Activated CD4-positive, alpha-beta T cell treated with anti-CD3 and anti-CD28 coated beads, Interleukin-2, amount 50 U/mL, for 48 hours (primary cell): ENCODE measurements at places on chromosomes 7 and 10.
A peak's percentile ranks its signal among the peaks of the same experiment; 100 is the strongest.

- no peak for DNase-seq
Observed at GRCh38 chr10:34237898-34238455, 577.1 kb downstream of the PARD3 start.

DNA sequence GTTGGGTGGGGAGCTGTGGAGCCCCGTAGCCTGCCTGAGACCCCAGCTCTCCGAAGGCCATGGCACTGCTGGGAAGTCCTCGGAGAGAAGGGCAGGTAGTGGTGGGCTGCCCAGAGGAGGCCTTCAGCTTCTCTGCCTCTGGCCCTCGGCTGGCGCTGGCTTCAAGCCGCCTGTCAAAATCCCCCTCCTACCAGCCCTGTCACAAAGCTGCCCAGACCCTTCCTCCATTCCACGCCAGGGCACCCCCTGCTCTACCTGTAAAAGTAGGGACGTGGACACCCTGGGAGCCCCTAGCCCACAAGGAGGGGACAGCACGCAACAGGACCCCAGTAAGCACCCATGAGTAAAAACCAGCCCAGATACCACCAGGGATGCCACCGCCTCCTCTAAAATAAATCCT, 31.6 kb downstream of the MAD1L1 start:
- no peak for DNase-seq

- no peak for DNase-seq
Observed at GRCh38 chr10:132135053-132135872, 51.5 kb upstream of the DPYSL4 start.

DNA sequence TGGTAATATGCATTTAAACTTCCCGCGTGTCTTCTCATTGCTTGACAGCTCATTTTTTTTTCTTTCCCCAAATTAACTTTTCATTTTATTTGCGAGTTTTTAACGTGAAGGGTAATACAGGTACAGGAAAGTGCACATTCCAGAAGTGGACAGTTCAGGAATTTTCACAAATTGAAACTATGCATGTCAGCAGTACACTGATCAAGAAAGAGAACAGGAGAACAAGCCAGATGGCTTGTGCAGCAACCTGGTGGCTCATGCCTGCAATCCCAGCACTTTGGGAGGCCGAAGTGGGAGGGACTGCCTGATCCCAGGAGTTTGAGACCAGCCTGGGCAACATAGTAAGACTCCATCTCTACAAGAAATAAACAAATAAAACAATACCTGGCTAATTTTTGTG, 28.5 kb downstream of the ARL5B start:
- DNase-seq: no peak

GRCh38 chr10:1465993-1466764, 271.1 kb downstream of the ADARB2 start:
- no peak for DNase-seq

DNA sequence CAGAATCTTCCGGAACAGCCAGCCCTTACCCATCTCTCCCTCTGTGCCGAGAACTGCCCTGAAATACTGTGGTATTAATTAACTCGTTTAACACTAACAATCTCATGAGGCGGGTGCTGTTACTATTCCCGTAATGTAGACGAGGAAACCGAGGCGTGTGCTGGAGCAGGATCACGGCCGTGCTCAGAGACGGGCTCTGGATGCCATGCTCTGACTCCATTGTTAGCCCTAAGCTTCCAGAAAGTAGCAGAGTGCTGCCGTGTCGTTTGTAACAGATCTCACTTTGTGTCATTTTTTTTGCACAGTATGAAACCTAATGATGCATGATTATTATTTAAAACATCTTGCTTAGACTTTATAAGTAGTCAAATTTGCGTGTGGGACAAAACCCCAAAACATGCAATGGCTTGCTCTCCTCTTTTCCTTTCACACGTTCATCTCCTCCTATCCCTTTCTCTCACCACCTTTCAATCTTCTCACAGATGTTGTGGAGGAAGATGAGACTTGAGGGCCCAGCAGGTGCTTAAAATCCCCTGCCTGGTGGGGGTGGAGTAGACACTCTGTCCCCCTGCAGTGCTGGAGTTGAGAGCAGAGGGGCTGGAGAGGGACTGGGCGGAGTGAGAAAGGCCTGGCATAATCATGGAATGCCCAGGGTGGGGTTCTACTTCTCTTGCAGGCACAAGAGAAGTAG, 482 bp upstream of the ACTR3C start:
- no peak for DNase-seq

DNA sequence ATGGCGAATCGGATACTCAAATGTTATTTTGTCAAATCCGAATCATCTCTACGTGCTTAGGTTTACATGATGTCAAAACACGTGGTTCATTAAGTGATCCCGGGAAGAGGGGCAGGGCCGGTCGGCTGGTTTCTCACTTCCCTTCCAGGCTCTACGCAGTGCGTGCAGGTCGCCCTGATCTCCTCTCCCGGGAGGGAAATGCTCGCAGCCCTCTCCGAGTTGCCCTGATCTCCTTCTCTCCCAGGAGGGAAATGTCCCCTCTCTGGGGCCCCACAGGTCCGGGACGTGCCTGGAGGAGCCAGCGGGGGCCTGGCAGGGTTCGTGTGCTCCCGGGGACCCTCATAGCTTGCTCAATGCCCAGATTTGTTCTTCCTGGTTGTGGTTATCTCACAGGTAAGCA, 202.7 kb downstream of the DNAJB6 start:
- no peak for DNase-seq

- no peak for DNase-seq
Observed at GRCh38 chr7:137747359-137748031, 99.3 kb downstream of the DGKI start.

DNA sequence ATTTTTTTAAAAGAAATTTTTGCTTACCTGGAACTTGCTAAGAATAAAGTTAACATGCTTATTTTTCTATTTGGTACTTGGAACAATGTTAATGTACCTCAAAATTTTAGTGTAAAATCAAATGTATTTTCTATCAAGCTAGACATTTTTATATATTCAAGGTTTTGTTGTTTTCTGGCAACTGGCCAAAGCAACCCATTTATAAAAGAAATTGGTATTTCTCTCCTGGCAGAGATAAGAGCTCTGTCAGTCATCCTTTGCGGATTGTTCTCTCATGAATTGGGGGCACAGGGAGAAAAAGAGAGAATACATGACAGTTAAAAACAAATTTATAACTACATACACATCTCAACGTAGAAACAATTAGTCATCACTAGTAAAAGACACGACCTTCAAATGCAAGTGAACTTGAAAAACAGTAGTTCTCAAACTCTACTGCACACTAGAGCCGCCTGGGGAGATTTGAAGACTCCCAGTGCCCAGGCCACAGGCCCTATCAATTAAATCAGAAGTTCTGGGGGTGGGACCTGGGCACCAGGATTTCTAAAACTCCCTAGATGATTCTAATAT, 152.4 kb upstream of the LAMB4 start:
- DNase-seq: no peak

DNA sequence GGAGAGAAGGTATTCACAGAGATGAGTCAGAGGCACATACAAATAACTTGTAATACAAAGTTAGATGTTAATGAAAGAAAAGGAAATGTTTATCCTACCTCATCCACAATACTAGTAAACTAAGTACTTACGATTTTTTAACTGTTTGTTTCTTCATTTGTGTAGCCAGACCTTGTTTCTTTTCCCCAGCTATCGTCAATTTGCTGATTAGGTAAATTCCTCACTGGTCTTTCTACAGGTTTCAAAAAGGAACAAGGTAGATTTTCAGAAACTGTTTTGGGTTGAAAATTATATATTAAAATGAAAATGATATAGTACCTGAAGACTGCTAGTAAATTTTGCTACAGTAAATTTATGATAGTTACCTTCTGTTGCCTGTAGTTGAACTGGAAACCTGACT, 56.6 kb downstream of the PON1 start:
- no peak for DNase-seq

DNA sequence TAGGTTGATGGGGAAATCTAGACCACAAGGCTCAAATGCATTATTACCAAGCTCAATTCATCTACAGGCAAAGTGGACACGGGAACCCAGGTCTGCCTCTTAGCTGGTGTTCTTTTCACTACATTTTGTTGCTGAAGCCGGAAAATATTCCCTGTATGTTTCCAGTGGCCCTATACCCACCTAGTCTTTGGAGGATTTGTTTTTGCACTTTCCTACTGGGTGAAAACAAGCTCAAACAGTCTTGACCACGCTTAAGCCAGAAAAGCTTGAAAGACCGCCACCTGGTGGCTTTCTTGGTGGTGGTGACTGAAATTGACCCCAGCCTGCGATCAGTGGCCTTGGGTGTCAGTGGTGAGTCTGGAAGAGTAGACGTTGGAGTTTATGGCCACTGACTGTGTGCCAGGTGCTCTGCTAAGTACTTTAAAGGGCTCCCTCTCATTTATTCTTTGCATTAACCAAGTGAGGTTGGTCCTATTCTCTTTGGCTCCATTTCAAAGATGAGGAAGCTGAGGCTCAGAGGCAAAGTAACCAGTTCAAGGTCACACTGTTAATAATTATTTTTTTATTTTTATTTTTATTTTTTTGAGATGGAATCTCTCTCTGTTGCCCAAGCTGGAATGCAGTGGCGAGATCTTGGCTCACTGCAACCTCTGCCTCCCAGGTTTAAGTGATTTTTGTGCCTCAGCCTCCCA, 11.1 kb upstream of the CRTAC1 start:
- DNase-seq: peak; percentile 49

GRCh38 chr10:13115832-13116803, 16.2 kb downstream of the OPTN start:
- no peak for DNase-seq

DNA sequence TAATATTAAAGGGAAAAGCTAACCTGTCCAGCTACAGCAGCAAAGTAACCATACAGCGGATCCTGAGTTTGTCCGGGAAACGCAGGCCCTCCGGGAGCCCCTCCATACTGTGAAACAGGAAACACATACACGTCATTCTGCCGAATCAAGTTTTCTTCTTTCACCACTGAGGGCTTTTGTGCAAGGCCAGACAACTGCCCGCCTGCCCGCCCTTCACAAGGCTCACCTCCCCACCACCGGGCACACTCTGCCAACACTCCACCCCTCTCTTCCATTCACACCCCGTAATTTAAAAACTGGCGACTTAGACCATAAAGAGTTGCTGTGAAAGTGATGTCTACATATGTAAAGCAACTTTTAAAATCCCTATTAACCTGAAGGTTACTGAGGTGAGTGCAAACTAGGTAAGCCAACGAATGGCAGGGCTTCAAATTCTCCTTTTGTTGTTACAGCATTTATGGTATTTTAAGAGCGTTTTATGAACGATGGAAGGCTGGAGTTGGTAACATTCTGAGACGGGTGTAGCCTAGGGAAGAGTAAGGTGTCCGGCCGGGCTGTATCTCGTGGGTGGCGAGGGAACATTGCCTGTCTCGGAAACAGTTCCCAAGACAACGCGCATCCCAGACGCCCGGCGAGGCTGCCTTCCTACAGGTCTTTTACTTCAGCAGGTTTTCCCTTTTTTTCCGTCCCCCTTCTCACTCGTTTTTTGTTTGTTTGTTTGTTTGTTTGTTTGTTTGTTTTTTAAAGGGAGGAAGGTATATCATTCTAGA, 817 bp downstream of the SRI start:
- DNase-seq: peak; percentile 29

DNA sequence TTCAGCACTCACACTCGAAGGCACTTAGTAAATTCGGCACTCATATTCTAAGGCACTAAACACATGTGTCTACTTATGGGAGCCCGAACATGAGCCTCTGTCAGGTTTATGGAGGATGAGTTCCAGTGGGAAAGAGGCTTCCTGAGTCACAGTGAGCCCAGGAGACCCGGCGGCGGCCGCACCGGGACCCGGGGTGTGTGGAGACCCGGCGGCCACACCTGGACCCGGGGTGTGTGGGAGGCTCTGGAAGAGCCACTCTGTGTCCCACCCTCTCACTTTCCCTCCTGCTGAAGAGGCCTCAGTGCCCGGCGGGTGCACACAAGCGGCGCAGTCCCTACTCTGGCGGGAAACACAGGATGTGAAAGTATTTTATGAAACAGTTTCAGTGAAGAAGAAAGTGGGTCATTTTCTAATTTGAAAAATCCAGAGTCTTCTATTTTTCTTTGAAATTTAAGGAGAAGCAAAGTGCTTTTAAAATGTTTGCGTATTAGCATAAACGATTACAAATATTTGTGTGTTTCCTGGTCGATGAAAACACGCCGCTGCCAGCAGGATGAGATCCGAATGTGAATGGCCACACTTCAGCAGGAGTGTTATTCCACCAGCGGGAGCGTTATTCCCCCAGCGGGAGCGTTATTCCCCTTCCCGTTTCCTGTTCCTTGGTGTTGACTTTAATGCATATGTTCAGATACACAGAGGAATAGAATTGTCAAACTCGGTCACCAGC, 625.1 kb downstream of the DNAJB6 start:
- DNase-seq: no peak

DNA sequence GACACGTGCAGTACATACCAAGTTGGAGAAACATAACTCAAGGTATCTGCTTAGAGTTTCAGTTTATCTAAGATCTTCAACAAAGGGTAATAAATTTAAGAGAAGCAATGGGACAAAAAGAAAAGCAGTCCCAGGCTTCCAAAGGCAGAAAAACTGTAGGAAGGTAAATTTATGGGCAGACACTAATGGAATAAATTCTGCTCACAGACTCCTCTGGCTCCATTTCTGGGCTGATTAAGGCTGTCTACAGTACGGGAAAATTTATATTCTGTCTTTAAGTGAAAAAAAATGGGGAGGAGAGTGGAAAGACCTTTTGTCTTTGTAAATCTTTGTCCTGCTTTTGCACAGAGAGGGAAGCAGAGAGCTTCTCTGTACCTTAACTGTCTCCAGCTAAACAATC, 587.5 kb upstream of the IGFBP3 start:
- DNase-seq: no peak

DNA sequence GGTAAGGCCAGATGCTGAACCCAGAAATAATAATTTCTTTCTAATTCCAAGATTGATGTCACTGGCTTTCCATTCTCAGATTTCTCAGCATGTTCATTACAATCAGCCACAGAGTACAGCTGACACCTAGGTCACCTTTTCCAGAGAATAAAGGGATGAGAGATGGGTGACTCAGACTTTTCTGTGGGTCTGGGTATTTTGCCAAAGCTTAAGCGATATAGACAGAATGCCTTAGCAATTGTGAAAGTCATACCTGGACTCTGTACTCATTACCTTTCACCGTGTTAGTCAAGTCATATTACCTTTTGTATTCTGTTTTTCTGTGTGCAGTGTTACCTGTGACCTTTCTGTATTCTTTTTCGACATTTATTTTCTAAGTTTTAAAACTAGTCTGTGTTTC, 10.6 kb upstream of the PRTFDC1 start:
- DNase-seq: peak; percentile 7

GRCh38 chr7:110308791-110309190, 782.1 kb upstream of the LRRN3 start:
- no peak for DNase-seq

- no peak for DNase-seq
Observed at GRCh38 chr10:14621037-14621436, 153.7 kb downstream of the FAM107B start.
